ENCODE measurements at places on chromosomes 3 and 15.

DNA sequence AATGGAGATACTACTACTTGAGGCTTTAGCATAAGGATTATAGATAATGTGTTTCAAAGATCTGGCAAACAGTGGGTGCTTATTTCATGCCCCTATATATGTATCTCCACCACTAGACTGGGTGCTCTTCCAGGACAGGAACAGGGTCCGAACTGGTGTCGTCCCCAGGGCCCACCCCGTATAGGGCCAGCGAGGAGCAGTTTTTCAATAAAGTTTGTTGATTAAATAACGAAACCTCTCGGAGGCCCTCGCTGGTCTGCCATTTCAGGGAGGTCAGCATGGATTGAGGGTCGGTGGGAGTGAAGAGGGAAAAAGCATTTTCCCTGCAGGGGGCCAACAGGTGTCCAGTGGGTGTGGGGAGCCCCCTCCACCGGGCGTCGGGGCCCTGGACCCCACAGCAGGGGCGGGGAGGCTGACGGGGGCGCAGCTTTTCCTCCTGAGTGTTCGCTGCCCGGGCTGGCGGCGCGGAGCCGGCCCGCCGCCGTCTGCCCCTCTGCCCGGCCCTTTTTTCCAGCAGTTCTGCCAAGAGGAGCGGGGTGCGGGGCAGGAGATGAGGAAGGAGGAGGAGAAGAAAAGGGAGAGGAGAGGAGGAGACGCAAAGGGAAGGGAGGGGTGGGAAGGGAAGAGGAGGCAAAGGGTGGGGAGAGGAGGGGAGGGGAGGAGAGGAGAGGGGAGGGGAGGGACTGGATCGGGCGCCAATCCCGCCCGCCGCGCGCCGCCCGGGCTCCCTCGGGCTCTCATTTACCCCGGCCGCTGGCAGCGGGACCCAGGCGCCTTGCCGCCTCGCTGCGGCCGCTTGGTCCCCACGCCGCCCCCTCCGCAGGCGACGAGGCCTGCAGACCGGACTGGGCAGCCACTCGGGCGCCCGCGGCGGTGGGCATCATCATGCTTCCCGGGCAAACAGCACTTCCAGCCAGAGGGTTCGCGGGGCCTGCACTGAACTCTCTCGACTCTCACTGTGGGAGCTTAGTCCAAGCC lies 66.3 kb downstream of the ISG20 start:
- no peaks in the 10 kb centered on the region for H3K4me1 ChIP-seq
- no peak overlapping the region for H3K27ac ChIP-seq
- no peaks in the 10 kb centered on the region for H3K36me3 ChIP-seq

GRCh38 chr3:165742351-165742750 lies 94.9 kb downstream of the BCHE start:
- no peaks in the 10 kb centered on the region for H3K36me3 ChIP-seq
- H3K4me3 ChIP-seq: no peak overlapping the region
- no peaks in the 10 kb centered on the region for H3K27me3 ChIP-seq

- H3K4me1 ChIP-seq: peaks cover 4% of the 10 kb centered on the region
- H3K4me3 ChIP-seq: no peak overlapping the region
- H3K27ac ChIP-seq: no peak overlapping the region
- DNase-seq: no peak
- H3K36me3 ChIP-seq: peaks cover 1% of the 10 kb centered on the region
- peaks cover 29% of the 10 kb centered on the region for H3K27me3 ChIP-seq
Measured at GRCh38 chr15:96494505-96494904, 164.0 kb downstream of the NR2F2 start.

DNA sequence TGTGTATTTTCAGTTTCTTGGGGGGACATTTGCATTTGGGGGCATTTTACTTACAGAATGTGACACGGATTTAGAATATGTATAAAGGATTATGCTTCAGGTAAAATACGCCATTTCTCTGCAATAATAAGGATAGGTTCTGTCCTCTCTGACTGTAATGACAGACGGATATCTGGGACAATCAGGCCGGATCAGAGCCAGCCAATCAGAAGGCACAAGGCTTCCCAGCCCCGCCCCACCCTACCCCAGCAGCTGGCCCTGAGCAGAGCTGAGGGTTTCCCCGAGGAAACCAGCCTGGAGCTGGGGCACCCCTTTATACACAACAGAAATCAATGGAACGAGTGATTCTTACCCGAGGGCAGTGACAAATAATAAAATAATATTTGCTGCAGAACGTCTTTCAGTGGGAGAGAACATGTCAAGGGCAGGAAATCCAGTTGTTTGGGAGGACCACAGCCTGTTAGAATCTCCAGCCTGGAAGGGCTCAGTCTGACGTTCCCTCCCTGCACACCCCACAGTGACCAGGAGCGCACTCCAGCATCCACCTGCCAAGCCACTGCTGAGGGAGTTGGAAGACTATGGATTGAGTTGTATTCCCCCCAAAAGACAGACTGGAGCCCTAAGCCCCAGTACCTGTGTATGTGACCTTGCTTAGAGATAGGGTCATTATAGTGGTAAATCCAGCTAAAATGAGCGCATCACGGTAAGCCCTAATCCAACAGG lies 30.3 kb upstream of the SEC13 start:
- no peak overlapping the region for H3K27ac ChIP-seq
- DNase-seq: no peak
- no peaks in the 10 kb centered on the region for H3K4me1 ChIP-seq
- no peaks in the 10 kb centered on the region for H3K36me3 ChIP-seq

DNA sequence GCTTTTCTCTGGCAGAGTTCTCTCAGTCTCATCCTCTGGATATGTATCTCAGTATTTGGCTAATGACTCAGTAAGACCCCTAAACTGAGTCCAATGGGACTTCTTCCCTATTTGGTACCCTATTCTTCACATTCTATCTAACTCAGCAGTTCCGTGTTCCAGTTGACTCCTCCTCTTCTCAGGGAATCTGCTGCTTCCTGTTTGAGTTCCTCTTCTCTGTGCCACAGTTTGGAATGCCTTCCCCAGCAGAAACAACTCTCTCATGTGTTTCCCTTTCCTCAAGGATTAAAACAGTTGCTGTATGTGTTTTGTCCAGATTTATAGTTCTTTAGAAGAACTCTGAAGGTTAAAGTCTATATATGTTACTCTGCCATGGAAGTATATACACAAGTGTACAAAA lies 344.0 kb upstream of the RARB start:
- H3K27ac ChIP-seq: no peak overlapping the region
- H3K4me3 ChIP-seq: no peak overlapping the region
- peaks cover 3% of the 10 kb centered on the region for H3K36me3 ChIP-seq
- no peaks in the 10 kb centered on the region for H3K27me3 ChIP-seq
- no peak for DNase-seq
- peaks cover 31% of the 10 kb centered on the region for H3K4me1 ChIP-seq

DNA sequence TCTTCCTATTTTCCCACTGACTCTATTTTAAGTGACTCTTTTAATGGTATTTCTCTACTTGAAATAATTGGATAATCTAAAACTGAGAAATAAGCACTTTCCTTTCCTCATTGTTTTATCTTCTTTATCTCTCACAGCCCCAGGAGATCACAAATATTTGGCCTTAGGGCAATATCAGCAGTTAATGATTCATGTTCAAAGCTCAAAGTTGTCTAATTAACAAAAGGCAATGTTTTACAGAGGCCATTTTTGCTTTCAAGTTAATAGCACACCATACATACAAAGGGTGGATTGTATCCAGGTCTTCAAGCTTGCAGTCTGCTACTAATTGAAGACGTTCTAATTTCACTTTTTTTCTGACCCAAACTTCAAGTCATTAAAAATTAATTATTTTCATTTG lies 120.1 kb downstream of the LRRN1 start:
- no peak overlapping the region for H3K27ac ChIP-seq
- H3K27me3 ChIP-seq: no peaks in the 10 kb centered on the region
- H3K4me1 ChIP-seq: peaks cover 28% of the 10 kb centered on the region
- no peak overlapping the region for H3K4me3 ChIP-seq

- H3K27ac ChIP-seq: no peak overlapping the region
- H3K36me3 ChIP-seq: no peaks in the 10 kb centered on the region
- H3K27me3 ChIP-seq: peaks cover 30% of the 10 kb centered on the region
- H3K4me3 ChIP-seq: no peak overlapping the region
- H3K4me1 ChIP-seq: no peaks in the 10 kb centered on the region
Measured at GRCh38 chr3:42273361-42273760, 7.4 kb upstream of the CCK start.

- H3K36me3 ChIP-seq: no peaks in the 10 kb centered on the region
- no peaks in the 10 kb centered on the region for H3K27me3 ChIP-seq
- peaks cover 12% of the 10 kb centered on the region for H3K4me1 ChIP-seq
- no peak overlapping the region for H3K27ac ChIP-seq
- no peak for DNase-seq
- no peak overlapping the region for H3K4me3 ChIP-seq
Measured at GRCh38 chr15:47570881-47571640, 146.2 kb upstream of the SEMA6D start.

DNA sequence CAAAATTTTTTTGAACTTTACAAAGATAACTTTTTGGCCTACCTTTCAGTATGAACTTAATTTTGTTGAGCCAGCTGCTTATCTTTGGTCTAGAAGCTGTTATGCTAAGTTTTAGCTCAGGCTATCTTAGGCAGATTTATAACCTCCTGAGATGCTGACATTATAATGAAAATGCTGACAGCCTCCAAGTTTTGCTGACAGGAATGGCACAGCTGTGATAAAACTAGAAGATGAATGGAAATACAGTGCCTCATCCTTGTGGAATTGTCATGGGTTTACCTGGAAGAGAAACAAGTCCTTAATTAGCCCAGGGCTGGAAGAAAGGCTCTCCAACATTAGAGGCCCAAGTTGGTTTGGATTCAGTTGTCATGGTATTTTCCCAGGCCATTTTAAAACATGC lies 123.3 kb downstream of the OXSM start:
- H3K4me3 ChIP-seq: no peak overlapping the region
- no peak for DNase-seq
- H3K4me1 ChIP-seq: peaks cover 26% of the 10 kb centered on the region
- no peaks in the 10 kb centered on the region for H3K27me3 ChIP-seq
- H3K36me3 ChIP-seq: no peaks in the 10 kb centered on the region

DNA sequence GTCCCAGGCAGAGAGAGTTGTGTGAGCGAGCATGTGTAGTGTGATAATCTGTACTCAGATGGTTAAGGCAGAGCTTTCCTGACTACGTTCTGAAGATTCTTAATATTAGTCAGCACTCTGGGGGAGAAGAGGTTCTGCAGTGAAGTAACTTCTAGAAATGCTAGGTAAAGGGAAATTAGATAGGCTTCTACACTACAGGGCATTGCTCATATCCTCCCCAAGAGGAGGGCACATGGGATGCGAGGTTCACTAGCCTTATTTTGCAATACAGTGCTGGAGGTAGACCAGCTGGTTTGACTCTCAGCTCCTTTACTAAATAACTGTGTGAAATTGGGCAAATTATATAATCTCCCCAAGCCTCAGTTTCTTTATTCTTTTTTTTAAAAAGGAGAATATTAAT lies 300.3 kb upstream of the PDZRN3 start:
- no peaks in the 10 kb centered on the region for H3K36me3 ChIP-seq
- DNase-seq: no peak
- H3K27ac ChIP-seq: no peak overlapping the region
- H3K4me3 ChIP-seq: no peak overlapping the region

GRCh38 chr3:192284443-192285072 lies 442.8 kb downstream of the FGF12 start:
- H3K36me3 ChIP-seq: no peaks in the 10 kb centered on the region
- no peaks in the 10 kb centered on the region for H3K27me3 ChIP-seq
- no peak for DNase-seq
- H3K4me1 ChIP-seq: peaks cover 36% of the 10 kb centered on the region

DNA sequence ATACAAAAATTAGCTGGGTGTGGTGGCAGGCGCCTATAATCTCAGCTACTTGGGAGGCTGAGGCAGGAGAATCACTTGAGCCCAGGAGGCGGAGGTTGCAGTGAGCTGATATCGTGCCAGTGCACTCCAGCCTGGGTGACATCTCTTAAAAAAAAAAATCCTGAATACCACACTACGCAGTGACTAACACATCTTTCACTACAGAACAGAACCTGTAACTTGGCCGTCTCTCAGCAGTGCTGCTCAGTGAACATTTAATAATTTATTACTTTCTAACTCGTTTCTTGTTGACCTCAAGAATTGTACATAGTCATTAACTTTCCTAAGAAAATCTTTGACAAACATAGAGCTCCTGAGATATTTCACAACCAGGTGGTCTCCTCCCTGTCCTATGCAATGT lies 3.8 kb downstream of the GREM1 start:
- H3K36me3 ChIP-seq: no peaks in the 10 kb centered on the region
- H3K27me3 ChIP-seq: peaks cover 63% of the 10 kb centered on the region
- H3K4me3 ChIP-seq: no peak overlapping the region
- no peak for DNase-seq

GRCh38 chr15:42367041-42367440 lies 7.7 kb downstream of the CAPN3 start:
- H3K4me3 ChIP-seq: no peak overlapping the region
- H3K27me3 ChIP-seq: peaks cover 5% of the 10 kb centered on the region
- no peak overlapping the region for H3K27ac ChIP-seq

DNA sequence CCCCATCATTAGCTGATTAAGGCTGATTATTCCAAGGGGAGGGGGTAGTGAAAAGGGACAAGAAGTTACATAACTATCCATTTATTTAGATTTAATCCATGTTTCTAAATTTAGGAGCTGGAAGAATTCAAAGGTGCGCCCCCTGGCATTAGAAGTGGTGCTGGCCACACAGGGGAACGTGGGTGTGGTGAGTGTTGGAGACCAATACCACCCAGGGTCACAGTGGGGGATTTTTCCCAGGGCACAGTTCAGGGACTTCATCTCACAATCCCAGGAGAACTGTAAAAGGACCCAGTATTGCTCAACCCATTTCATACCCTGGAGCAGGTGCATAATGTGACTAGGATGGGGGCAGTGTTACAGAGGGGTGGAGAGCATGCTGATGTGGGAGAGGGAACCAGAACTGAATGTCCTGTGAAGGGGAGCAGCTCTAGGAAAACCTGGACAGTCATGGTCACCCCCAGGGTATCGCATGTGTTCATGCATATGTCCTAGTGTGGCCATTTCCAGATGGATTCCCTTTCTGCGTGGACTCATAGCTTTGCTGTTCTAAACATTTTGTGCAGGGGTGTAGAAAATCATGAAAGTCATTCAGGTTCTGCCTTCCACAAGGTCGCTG lies 110.3 kb downstream of the LSM3 start:
- peaks cover 14% of the 10 kb centered on the region for H3K4me1 ChIP-seq
- no peak overlapping the region for H3K4me3 ChIP-seq
- no peaks in the 10 kb centered on the region for H3K36me3 ChIP-seq
- H3K27me3 ChIP-seq: peaks cover 13% of the 10 kb centered on the region

GRCh38 chr15:50889589-50889988 lies 18.9 kb upstream of the AP4E1 start:
- no peak for DNase-seq
- no peaks in the 10 kb centered on the region for H3K36me3 ChIP-seq
- no peak overlapping the region for H3K27ac ChIP-seq
- no peaks in the 10 kb centered on the region for H3K27me3 ChIP-seq
- H3K4me1 ChIP-seq: peaks cover 1% of the 10 kb centered on the region

GRCh38 chr15:31314380-31314779 lies 12.3 kb upstream of the KLF13 start:
- no peak overlapping the region for H3K27ac ChIP-seq
- no peak overlapping the region for H3K4me3 ChIP-seq
- H3K4me1 ChIP-seq: no peaks in the 10 kb centered on the region
- no peak for DNase-seq
- no peaks in the 10 kb centered on the region for H3K36me3 ChIP-seq
- peaks cover 13% of the 10 kb centered on the region for H3K27me3 ChIP-seq

GRCh38 chr15:77584201-77584600 lies 48.5 kb downstream of the LINGO1 start:
- no peak for DNase-seq
- H3K4me1 ChIP-seq: peaks cover 4% of the 10 kb centered on the region
- H3K27ac ChIP-seq: no peak overlapping the region
- H3K27me3 ChIP-seq: peaks cover 14% of the 10 kb centered on the region
